ENCODE measurements at places on chromosomes 3 and 15.
A peak's percentile ranks its signal among the peaks of the same experiment; 100 is the strongest.

DNA sequence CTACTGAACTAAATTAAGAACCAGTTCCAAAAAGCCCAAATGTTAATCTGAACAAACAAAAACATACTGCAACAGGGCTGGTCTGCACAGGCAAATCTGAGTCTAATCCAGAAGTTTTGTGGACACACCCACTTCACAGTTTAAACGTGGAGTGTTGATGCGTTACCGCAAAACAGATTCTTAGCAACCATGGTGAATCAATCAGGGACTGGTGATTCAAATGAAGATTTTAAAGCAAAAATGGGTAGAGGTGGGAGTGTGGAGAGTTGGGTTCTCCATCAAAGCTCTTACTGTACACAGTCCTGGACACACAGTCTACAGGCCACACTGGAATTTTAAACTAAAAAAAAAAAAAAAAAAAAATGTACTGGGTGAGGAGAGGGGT lies 5.2 kb downstream of the ANXA2 start:
- no peak for DNase-seq

GRCh38 chr3:196357905-196358304 lies 19.7 kb upstream of the TM4SF19 start:
- DNase-seq, result no peak

DNA sequence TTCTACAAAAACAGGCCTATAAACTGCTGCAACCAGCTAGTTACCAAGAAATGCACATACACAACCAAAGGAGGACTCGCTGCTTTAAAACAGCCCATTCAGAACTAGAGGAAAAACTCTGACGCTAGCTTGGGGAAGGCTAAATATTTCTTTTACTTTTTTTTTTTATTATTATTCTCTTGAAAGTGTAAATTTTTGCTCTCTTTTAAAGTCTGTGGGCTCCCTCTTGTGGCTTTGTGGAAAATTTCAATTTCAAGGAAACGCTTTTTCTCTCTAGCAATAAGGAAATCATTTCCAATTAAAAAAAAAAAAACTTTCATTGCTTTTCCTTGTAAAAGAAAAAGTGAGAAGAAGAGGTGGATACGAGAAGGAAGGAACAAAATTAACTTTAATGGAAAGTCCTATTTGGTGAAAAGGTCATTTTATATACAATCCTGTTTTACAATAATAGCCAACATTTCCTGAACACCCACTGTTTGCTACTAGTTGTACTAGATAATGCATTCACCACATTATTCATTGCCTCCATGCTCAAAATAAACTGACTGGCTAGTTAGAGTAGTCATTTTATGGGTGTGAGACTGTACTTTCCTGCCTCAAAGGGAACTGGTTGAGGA lies 51.2 kb upstream of the SAMMSON start:
- DNase-seq, result peak; percentile 24

- DNase-seq, result no peak
Measured at GRCh38 chr15:59244337-59244736, 37.7 kb downstream of the LDHAL6B start.

DNA sequence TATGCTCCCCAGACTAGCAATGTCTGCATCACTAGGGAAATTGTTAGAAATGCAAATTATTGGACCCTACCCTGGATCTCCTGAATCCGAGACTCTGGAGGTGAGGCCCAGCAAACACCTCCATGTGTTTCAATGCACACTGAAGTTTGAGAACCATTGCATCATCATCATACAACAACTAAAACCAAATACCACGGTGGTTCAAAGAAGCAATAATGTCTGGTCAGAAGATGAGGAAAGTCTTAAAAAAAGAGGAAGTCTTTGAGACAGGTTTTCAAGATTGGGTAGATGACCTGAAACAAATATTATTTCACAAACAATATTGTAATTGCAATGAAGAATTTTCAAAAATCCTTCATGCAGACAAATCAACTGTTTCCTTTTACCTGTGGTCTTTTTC lies 60.3 kb upstream of the TRA2B start:
- no peak for DNase-seq

GRCh38 chr3:154480033-154480432 lies 50.0 kb upstream of the GPR149 start:
- DNase-seq, result no peak

- DNase-seq, result no peak
Measured at GRCh38 chr3:189204167-189204866, 32.5 kb downstream of the TPRG1 start.

- DNase-seq, result peak; percentile 54
Measured at GRCh38 chr15:30041868-30042267, 40.9 kb upstream of the GOLGA8J start.

DNA sequence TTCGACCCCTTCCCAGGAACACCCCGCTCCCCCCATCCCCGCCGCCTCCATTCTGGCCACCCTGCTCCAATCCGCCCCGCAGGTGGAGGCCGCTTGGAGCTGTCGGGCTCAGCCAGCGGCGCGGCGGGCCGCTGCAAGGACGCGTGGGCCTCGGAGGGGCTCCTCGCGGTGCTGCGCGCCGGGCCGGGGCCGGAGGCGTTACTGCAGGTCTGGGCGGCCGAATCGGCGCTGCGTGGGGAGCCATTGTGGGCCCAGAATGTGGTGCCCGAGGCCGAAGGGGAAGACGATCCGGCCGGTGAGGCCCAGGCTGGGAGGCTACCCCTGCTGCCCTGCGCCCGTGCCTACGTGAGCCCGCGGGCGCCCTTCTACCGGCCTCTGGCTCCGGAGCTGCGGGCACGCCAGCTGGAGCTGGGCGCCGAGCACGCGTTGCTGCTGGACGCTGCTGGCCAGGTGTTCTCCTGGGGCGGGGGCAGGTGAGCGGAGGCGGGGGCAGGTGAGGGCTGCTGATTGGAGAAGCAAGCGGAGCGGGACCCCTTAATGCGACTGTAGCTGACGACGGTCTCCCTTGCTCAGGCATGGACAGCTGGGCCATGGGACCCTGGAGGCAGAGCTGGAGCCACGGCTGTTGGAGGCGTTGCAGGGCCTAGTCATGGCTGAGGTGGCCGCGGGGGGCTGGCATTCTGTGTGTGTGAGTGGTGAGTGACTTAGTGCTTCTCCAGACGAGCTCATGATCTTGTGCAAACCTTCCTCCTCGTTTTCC lies 2.5 kb downstream of the RCCD1 start:
- no peak for DNase-seq

DNA sequence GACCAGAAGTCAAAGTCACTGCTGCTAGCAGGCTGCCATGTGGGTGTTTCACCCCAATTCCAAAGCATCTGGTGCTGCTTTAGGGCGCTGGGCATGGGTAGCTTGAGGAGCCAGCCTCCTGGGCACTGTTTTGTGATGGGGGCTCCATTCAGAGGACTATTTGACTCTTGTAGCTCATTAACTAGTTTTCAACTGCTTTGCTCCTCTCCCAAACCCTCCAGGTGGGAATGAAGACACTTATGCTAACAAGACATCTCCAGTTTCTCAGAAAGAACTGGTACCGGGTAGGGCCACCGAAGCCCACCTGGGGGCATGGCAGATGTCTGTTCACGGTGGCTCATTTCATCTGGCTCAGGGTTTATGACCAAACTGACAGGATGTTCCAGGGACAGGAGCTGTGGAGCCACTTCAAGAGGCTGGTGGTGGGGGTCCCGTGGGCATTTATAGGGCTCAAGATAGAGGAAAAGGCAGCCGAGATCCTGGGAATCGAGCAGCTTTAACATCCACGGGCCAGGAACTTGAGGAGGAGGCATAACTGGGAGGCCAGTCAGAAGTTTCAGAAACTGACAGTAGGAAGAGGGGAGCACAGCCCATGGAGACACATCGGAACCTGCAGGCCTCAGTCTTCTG lies 17.7 kb downstream of the AMOTL2 start:
- no peak for DNase-seq

DNA sequence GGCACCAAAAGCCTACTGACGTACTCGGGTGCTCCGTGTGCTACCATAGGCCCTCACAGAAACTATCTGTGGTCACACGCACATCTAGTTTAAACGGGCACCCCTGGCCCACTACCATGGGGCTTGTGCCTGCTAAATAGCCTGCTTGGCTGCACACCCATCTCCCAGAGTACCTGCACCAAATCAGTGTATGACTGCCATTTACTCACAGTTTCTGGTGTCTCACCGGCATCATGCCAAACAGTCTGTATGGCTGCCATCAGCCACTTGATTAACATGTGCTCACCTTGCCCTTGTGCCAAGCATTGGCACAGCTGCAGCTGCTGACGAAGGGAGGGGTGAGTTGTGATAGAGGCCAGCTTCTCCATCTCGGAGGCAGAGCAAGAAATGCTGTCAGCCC lies 232.7 kb downstream of the IGSF11 start:
- no peak for DNase-seq

DNA sequence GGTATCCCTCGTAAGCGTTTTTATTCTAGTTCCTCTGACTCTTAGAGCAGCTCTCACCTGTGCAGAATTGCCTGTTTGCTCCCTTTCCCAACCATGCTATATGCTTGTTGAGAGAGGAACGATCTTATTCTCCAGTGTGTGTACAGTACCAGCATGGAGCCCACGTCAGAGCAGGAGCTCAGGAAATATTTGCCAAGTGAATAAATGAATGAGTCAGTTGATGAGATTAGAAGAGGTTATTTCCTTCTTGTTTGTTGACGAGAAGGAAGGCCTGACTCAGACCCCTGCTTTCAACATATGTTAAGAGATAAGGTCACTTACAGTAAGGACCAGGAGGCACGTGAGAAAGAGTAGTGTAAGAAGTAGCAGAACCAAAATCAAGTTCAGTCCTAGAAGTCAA lies 106.3 kb upstream of the ABHD17C start:
- DNase-seq, result no peak

- DNase-seq, result no peak
Measured at GRCh38 chr15:90287101-90287500, 21.6 kb downstream of the NGRN start.

DNA sequence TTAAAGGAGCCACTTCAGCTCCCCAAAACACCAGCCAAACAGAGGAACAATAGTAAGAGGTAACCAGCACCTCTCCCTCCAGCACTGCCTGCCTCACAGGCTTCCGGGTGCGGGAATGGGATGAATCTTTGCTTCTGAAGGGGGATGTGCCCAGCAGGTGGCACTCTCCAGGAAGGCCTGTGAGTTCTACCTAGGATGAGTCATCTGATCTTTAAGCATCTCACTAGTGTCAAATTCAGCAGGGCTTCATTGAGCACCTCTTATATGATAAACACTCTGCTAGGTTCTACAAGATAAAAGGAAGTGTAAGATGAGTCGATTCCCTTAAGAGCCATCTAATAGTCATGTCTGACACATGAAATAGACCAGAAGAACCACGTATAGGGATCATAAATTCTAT lies 237.4 kb upstream of the UMPS start:
- no peak for DNase-seq

- no peak for DNase-seq
Measured at GRCh38 chr3:129184396-129184657, 631 bp upstream of the CNBP start.

DNA sequence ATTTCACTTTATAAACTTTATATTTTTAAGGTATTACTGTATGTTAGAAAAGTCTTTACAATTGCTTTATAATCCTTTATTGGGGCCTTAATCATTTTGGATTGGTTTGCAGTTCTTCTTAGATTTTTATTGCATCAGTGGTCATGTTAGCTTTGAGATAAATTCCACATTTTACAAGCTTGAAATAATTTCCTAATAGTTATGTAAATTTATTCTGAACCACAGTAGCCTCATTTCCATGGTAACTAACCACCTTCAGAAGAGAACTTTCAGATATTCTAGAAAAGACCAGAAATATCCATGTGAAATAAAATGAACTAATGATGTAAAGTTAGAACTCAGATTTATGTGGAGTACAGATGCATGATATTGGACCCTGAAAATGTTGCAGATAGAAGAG lies 94.2 kb downstream of the NEO1 start:
- DNase-seq, result no peak

GRCh38 chr3:64300790-64301423 lies 75.6 kb upstream of the PRICKLE2 start:
- DNase-seq, result no peak

DNA sequence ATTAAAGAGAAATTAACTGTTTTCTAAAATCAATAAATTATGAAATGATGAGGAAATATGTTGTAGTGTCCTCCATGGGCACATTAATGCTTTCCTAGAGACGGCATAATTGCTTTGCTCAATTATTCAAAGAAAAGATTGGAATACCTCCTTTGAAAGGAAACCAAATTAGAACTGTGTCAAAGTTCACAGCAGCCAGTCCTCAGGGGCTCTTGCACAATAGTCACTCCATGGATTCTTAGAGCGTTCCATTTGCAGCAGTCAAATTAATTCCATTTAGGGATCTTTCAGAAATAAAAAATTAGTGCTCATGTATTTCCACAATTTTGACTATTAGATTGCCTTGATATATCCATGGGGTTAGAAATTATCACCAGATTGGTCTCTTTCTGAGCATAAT lies 841.6 kb upstream of the DPPA4 start:
- no peak for DNase-seq

- no peak for DNase-seq
Measured at GRCh38 chr3:133377396-133377795, 22.5 kb upstream of the BFSP2 start.

All from substantia nigra (tissue), 51 donors.